ENCODE measurements at places on chromosomes 1 and 21.

- no peak for DNase-seq
These were observed 16.9 kb downstream of the FAAH start for GRCh38 chr1:46411010-46411405.

- DNase-seq: no peak
These were observed 226.5 kb downstream of the SMYD3 start for GRCh38 chr1:246280551-246280950.

GRCh38 chr1:7915826-7916500 is 24.7 kb downstream of the TNFRSF9 start:
- peak; percentile 37 for DNase-seq

DNA sequence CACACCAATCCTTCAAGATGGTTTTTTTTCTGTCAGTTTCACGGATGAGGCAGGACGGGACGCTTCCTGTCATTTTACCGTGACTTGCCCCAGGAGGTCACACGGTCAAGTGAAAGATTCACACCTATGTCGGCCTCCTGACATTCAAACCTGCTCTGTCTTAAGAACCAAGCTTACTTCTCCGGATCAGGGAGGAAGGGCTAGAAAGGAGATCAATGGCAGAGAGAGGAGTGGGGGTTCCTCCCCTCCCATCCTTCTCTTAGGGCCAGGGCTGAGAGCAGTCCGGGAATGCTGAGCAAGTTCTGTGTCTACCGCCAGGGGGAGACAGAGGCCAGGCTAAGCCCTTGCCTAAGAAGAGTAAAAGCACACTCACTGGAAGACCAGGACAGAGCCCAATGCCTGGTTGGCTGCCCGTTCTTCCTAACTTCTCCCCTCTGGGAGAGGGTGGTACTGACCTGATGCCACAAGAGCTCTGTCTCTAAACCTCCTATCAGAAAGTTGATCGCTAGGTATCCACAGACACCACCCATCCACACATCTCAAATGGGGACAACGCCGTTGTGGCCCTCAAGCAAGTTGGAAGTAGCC is 1.1 kb upstream of the PPM1J start:
- peak; percentile 79 for DNase-seq

- DNase-seq: no peak
These were observed 76.8 kb upstream of the ATF3 start for GRCh38 chr1:212531796-212532195.

DNA sequence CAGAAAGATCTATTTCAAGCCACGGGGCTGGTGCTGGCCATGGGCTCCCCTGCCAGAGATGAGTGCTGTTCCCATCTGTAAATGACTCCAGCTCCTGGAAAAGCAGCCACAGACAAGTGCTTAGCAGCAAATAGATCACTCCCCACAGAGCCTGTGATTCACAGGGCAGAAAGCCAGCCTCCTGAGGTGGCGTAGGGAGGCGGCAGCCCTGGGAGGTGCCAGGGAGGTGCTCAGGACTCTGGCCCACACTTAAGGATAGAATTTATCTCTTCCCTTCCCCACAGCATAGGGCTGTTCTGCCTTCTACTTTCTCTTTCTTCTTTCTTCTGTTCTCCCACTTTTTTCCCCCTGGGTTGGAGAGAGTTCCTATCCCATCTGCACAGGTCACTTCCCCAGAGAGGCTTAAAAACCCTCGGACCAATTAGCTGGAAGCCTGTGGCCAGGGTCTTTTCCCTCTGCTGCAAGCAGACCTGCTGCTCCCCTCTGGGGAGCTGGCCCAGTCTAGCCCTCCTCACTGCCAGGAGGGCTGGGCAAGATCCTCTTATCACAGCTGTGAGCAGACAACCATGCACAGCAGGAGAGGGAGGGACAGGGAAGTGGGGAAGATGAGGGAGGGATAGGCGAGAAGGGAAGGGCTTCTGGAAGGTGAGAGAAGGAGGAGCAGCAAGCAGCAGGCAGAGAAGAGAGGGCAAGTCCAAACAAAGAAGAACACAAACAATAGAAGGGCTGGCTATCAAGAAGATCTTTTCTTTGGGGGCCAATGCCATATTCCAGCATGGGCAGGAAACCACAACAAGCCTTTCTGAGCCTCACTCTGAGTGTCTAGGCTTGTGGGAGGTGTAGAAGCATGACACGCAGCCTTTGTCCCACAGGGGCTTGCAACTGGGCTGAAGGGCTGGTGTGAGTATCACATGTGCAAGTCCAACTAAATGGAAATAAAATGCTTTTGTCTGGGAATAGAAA is 41.0 kb downstream of the KCND3 start:
- no peak for DNase-seq

- DNase-seq: no peak
These were observed 393 bp downstream of the BLZF1 start for GRCh38 chr1:169368406-169368769.

DNA sequence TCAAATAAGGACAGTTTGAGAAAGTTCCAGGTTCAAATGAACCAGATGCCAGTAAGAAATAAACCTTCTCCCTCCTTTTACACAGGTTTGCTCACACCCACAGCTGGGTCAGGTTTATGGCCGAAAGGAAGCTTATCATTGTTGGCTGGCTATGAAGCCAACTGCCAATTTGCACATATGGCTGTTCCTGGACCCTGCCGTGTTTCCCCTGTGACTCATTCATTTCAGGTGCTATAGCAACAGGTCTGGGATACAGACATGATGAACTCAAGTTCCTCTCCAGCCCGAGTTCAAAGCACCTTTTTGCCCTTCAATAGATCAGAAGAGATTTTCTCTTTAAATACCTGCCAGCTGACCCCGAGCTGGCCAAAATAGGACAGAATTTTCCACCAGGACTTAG is 134.4 kb upstream of the SMYD2 start:
- no peak for DNase-seq

GRCh38 chr1:58841455-58841854 is 57.6 kb upstream of the JUN start:
- DNase-seq: no peak

- DNase-seq: no peak
These were observed 13.8 kb downstream of the USP25 start for GRCh38 chr21:15743593-15743992.

GRCh38 chr21:41242238-41242829 is 74.3 kb upstream of the FAM3B start:
- no peak for DNase-seq

DNA sequence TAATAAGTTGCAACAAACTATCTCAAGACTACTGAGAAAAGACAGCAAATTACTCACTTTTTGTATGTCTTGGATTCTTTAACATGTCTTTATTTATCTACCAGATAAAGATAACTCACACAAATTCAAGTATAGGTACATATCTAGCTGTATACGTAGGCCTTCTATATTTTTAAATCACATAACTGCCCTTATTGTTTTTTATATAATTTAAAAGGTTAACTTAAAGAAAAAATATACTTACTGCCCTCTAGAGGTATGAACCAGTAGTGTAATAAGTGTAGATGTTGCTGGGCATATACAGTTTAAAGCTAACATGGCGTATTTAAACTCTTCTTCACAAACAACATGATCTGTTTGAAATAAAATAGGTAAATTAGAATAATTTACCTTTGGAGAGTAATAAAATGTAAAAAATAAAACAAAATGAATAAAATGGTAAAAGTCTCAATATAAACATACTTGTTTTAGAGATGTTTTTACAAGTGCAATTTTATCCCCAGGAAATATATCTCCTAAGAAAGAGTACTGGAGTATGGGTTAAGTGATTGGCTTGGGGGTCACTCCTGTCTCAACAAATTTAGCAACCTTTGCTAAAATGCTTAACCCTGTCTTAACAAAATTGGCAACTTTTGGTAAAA is 235.2 kb downstream of the KCNT2 start:
- DNase-seq: no peak

GRCh38 chr1:230335861-230336522 is 90.1 kb downstream of the PGBD5 start:
- no peak for DNase-seq

GRCh38 chr1:235325139-235325538 is 2.8 kb downstream of the ARID4B start:
- DNase-seq: no peak

DNA sequence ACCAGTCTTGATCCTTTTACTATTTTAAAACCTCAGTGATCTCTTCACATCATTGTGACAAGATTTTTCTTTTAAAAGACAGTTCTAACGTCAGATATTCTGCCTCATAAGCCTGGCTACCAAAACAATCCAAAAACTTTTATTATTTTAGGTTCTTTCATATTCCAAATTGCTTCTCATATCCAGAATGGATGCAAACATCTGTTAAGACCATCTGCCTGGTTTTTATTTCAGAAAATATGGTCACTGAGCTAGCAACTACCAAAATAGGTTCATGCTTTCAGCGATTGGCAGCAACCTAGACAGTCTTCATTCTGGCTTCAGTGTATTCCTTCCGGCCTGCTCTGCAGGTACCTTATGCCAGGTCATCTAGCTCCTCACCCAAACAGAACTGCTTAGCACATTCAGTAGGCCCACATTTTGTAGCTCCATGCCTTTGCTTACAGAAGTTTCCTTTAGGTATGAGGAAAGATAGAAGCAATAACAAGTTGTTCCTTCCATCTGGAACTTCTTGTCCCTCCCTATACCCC is 59.0 kb upstream of the CACYBP start:
- no peak for DNase-seq

DNA sequence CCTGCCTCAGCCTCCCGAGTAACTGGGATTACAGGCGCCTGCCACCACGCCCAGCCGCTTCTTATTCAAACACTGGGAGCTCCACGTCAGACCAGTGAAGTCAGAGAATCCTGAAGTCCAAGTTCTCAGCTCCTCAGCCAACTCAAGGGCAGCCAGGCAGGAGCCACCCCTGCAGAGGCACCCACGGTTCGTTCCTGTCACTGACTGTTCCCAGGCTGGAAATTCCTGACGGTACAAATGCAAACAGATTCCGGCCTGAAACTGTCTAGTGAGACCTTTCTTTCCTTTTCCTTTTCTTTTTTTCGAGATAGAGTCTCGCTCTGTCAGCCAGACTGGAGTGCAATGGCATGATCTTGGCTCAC is 11.7 kb downstream of the SLC35E2B start:
- DNase-seq: no peak

DNA sequence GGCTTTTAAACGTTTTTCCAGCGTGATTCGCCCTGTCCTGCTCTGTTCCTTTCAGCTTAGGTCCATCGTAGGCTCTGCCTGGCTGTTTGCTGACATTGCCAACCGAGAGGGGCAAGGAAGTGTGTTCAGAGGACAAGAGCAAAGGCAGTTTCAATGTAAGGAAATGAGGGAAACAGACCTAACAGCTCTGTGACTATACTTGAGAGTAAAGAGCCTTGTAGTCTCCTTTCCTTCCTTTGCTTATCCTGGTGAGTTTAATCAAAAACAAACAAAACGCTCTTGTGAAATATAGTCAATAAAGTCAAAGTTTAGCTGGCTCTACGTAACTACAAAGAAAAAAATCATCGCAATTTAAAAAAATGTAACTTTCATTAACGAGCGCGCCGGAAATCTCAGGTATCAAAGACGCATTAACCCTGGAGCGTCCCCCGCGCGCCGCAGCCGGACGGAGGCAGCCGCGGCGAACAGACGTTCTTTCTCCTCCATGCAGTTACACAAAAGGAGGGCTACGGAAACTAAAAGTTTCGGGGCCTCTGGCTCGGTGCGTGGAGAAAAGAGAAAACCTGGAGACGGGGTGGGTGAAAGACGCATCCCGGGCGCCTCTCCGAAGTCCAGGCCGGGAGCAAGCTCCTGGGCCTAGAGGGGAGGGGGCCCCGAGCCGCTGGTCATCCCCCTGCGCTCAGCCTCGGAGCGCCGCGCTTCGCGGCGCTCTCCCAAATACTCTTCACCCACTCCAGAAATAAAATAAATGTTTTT is 617 bp upstream of the ADGRL2 start:
- DNase-seq: no peak

DNA sequence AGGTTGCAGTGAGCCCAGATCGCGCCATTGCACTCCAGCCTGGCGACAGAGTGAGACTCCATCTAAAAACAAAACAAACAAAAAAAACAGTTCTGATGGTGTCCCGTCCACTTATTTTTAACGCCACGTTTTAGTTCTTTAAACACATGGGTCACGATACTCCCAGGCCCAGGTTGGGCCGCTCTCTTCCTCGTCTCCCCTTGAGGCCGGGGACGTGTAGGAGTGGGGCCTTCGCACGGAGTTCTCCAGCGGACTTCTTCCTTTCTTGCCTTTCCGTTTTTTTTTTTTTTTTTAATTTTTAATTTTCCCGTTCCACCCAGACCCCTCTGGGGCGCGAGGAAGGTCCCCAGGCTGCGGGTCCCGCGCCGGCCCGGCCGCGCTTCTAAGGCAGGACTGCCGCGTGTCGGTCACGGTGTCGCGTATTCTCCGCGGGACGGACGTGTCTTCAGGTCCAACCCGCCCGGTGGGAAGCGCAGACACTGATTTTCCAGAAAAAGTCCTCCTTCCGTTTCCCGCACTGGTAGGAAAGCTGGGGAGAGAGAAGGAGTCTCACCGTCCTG is 47.5 kb upstream of the SLC19A1 start:
- no peak for DNase-seq

- DNase-seq: no peak
These were observed 1.2 kb downstream of the MFN2 start for GRCh38 chr1:11981378-11982009.

DNA sequence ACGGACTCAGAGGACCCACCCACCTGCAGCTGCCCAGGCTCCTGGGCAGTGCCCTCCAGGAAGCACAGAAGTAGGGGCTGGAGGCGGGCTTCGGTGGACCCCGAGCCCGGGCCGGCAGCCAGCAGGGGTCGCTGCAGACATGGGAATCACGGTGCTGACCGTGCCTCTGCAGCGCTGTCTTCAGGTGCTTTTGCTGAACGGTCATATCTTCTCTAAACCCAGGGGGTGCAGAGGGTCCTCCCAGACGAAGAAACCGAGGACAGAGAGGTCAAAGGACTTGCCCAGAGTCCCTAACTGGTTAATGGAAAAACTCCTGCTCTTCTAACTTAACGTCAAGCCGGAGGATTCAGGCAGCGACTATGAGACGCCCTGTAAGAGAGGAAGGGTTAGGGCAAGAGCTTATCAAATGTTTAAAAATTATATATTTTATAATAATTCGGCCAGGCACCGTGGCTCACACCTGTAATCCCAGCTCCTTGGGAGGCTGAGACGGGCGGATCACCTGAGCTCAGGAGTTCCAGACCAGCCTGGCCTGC is 21.5 kb upstream of the LEFTY2 start:
- DNase-seq: peak; percentile 71

DNA sequence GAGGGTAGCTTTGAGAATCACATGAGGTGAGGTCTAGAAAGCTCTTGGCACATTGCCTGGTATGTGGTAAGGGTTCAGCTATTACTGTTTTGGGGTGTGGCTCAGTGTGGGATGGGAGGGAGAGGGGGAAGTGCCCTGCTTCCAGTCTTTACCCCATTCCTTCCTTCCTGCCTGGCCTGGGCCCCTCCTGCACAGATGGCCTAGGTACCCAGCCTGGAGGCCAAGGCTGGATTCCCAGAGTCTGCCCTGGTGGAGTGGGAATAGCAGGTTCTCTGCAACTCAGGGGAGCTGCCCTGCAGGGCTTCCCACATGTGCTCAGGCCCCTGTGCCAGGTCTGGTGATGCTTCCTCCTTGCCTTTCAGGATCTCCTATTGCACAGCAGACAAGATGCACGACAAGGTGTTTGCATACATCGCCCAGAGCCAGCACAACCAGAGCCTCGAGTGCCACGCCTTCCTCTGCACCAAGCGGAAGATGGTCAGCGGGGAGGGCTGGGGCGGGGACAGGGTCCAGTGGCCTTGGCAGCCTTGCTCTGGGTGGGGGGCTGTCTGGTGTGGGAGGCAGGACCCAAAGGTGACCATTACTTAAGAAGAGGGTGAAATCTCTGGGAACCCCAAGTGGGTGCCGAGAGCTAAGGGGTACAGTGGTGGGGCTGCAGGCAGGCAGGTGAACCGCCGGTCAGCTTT is 13.5 kb downstream of the LDLRAP1 start:
- no peak for DNase-seq

GRCh38 chr1:154859786-154860155 is 10.3 kb downstream of the KCNN3 start:
- DNase-seq: no peak

Data from stimulated activated CD4-positive, alpha-beta T cell treated with anti-CD3 and anti-CD28 coated beads, TNF-alpha, amount 100 ng/mL, for 24 hours (primary cell).